Neuronal stem cell (in vitro differentiated cells): ENCODE measurements at places on chromosomes 12 and 14.

DNA sequence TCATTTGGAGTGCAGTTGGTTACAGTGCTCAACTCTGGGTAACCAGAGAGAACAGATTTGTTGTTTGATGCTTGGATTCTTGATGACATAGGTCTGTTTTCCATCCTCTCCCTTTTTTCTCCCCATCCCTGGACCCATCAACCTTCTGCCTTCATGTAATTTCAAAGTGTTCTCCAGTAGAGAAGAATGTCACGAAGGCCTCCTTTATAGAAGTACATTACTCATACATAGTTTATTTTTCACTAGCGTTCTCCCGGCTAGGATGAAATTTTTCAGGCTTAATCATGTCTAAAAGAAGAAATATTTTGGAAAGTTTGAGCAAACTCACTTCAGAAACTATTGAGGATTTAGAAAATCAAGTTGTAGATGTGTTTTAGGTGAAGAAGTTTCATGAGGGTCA lies 20.9 kb upstream of the APPL2 start:
- H3K36me3 ChIP-seq = no peaks in the 10 kb centered on the region
- H3K27ac ChIP-seq = no peak overlapping the region
- DNase-seq = no peak

DNA sequence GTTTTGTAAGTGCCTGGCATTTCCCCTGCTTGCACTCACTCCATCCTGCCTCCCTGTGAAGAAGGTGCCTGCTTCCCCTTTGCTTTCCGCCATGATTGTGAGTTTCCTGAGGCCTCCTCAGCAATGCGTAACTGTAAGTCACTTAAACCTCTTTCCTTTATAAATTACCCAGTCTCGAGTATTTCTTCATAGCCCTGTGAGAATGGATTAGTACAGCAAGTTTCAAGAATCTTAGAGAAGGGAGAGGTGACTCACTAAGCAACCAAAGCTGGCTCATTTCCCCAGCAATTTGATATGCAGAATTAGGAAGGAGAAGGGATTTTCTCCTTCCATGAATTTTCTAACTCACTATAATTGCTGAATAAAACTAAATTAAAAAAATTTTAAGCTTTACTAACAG lies 251.0 kb upstream of the FOXG1 start:
- H3K4me3 ChIP-seq = no peak overlapping the region
- no peaks in the 10 kb centered on the region for H3K27me3 ChIP-seq
- no peaks in the 10 kb centered on the region for H3K4me1 ChIP-seq
- no peak overlapping the region for H3K27ac ChIP-seq

GRCh38 chr14:95340201-95340697 lies 20.5 kb upstream of the CLMN start:
- no peaks in the 10 kb centered on the region for H3K4me1 ChIP-seq
- no peaks in the 10 kb centered on the region for H3K36me3 ChIP-seq
- DNase-seq = no peak
- no peak overlapping the region for H3K4me3 ChIP-seq

- H3K36me3 ChIP-seq = peaks cover 62% of the 10 kb centered on the region
- no peak overlapping the region for H3K27ac ChIP-seq
- no peak for DNase-seq
- H3K4me3 ChIP-seq = peak overlapping the region; percentile 95
Measured at GRCh38 chr12:53453953-53454640, 2.2 kb downstream of the PCBP2 start.

DNA sequence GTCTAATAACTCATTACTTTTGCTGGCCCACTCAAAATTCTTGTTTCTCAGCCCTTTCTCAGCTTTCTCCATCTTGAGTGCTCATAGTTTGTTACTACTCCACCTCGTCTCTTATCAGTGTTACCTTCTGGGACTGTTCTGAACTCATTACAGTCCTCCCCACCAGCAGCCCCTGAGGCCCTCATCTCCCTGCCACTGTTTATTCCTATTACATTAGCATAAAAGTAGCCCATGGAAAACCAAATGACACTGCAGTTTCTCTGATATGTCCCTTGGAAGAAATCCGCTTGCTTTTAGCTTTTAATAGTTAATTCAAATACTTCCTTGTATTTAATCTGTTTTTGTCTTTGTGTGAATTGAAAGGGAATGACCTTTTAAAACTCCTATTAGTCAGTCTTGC lies 7.6 kb downstream of the AKAP6 start:
- H3K27ac ChIP-seq = no peak overlapping the region
- peaks cover 6% of the 10 kb centered on the region for H3K4me1 ChIP-seq
- H3K4me3 ChIP-seq = no peak overlapping the region
- H3K36me3 ChIP-seq = no peaks in the 10 kb centered on the region

DNA sequence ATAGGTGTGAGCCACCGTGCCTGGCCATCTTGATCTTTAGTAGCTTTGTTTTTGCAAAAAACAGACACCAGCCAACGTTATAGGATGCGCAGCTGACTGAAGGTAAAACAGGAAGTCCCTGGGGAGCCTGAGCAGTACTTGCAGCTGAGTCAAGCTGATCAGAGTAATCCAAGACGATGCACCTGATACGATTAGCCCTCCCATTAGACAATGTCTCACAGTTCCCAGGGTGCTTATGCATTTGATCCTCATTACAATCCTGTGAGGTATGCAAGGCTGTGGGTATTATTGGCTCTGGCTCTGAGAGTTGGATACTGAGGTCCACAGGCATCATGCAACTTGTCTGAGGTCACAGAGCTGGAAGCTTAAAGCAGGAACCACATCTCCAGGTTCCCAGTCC lies 8.1 kb downstream of the KRT18 start:
- H3K36me3 ChIP-seq = no peaks in the 10 kb centered on the region
- no peak overlapping the region for H3K4me3 ChIP-seq
- H3K27me3 ChIP-seq = no peaks in the 10 kb centered on the region

- peaks cover 3% of the 10 kb centered on the region for H3K4me1 ChIP-seq
- H3K27ac ChIP-seq = no peak overlapping the region
- no peaks in the 10 kb centered on the region for H3K36me3 ChIP-seq
- H3K27me3 ChIP-seq = no peaks in the 10 kb centered on the region
- DNase-seq = no peak
- H3K4me3 ChIP-seq = no peak overlapping the region
Measured at GRCh38 chr12:52650520-52651081, 1.4 kb downstream of the KRT2 start.

GRCh38 chr12:1857821-1858220 lies 37.5 kb downstream of the LRTM2 start:
- H3K27ac ChIP-seq = no peak overlapping the region
- H3K4me3 ChIP-seq = no peak overlapping the region
- H3K27me3 ChIP-seq = peaks cover 29% of the 10 kb centered on the region
- no peaks in the 10 kb centered on the region for H3K4me1 ChIP-seq
- H3K36me3 ChIP-seq = no peaks in the 10 kb centered on the region

DNA sequence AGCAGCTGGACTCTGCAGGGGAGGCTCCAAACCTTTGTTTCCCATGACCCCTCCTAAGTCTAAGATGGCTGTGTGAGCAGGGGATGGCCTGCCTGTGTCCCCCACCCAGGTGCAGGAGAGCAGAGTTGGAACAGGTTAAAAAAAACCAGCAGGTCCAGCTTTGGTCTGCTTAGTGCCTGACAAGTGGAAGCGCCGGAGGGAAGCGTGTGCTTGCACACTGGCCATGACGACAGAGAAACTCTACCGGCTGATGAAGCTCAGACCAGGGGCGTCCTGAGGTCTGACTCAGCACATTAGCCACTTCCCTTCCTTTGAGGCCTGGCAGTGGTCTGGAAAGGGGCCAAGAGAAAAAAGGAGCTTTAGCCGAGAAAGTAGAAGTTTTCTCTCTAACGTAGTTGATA lies 280.1 kb downstream of the VRK1 start:
- no peak overlapping the region for H3K27ac ChIP-seq
- peaks cover 9% of the 10 kb centered on the region for H3K4me1 ChIP-seq
- no peaks in the 10 kb centered on the region for H3K36me3 ChIP-seq
- no peak for DNase-seq
- H3K27me3 ChIP-seq = no peaks in the 10 kb centered on the region

DNA sequence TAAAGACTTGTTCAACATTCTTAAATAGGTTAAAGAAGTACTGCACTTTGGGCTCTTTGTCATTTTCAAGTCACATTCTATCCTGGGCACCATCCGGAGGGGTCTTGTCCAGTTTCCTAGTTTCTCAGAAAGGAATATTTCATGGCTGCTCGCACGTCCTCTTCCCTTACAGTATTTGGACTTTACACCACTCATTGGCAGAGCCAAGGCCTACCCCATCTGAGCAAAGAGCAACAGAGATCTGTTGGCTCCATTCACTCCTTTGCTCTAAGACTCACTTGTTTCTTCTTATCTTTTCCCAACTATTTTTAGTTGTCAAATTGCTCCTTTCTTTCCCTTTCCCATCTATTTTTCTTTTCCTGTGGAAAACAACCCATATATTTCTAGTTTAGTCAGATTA lies 118.2 kb downstream of the CRADD start:
- H3K4me3 ChIP-seq = no peak overlapping the region
- H3K4me1 ChIP-seq = peaks cover 2% of the 10 kb centered on the region
- no peaks in the 10 kb centered on the region for H3K27me3 ChIP-seq
- H3K36me3 ChIP-seq = no peaks in the 10 kb centered on the region

DNA sequence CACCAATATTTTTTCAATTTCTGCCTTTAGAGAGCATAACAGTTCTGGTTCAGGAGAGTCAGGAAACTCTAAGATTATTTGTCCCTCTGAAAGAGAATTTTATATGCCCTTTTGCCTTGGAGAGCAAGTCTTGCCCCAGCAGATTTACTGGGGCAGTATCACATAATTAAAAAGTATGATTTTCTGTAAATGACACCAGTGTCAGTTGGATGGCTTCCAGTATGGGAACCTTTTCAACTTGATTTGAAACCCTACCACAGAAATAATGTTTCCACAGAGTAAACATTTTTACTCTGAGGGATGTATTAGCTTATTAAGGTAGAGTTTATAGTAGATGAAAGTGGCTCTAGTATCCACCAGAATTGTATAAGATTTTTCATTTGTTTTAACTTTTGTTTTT lies 15.4 kb downstream of the NOPCHAP1 start:
- H3K4me1 ChIP-seq = no peaks in the 10 kb centered on the region
- peaks cover 99% of the 10 kb centered on the region for H3K36me3 ChIP-seq
- H3K27me3 ChIP-seq = no peaks in the 10 kb centered on the region
- H3K4me3 ChIP-seq = no peak overlapping the region
- no peak for DNase-seq

GRCh38 chr14:53570411-53571387 lies 385.9 kb downstream of the BMP4 start:
- no peak overlapping the region for H3K27ac ChIP-seq
- no peak overlapping the region for H3K4me3 ChIP-seq
- H3K36me3 ChIP-seq = no peaks in the 10 kb centered on the region
- H3K4me1 ChIP-seq = no peaks in the 10 kb centered on the region
- no peaks in the 10 kb centered on the region for H3K27me3 ChIP-seq
- no peak for DNase-seq

GRCh38 chr12:94460616-94460959 lies 921 bp upstream of the CEP83 start:
- peak overlapping the region; percentile 95 for H3K4me3 ChIP-seq
- no peaks in the 10 kb centered on the region for H3K4me1 ChIP-seq
- no peak for DNase-seq
- H3K36me3 ChIP-seq = peaks cover 3% of the 10 kb centered on the region

GRCh38 chr12:113818833-113819232 lies 147.3 kb downstream of the RBM19 start:
- no peak overlapping the region for H3K27ac ChIP-seq
- no peak overlapping the region for H3K4me3 ChIP-seq
- no peaks in the 10 kb centered on the region for H3K27me3 ChIP-seq
- peak; percentile 41 for DNase-seq
- no peaks in the 10 kb centered on the region for H3K36me3 ChIP-seq
- peaks cover 24% of the 10 kb centered on the region for H3K4me1 ChIP-seq

DNA sequence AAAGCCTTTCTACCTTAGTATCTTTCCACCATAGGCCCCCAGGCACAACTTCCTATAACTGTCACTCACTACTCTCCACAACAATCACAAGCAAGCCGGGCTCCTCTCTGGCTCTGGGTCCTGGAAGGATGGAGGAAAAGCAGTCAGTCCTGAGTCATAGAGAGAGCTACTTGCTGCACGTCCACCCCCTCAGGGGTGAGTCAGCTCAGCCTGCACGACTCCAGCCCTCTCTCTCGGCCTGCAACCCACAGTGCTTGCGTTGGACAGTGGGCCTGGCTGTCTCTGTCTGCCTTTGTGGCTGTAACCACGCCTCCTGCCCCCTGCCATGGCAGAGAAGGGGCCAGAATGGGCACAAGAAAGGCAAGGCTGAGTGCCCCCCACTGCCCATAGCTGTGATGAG lies 154.1 kb upstream of the FKBP4 start:
- H3K4me3 ChIP-seq = no peak overlapping the region
- no peak overlapping the region for H3K27ac ChIP-seq
- no peak for DNase-seq

DNA sequence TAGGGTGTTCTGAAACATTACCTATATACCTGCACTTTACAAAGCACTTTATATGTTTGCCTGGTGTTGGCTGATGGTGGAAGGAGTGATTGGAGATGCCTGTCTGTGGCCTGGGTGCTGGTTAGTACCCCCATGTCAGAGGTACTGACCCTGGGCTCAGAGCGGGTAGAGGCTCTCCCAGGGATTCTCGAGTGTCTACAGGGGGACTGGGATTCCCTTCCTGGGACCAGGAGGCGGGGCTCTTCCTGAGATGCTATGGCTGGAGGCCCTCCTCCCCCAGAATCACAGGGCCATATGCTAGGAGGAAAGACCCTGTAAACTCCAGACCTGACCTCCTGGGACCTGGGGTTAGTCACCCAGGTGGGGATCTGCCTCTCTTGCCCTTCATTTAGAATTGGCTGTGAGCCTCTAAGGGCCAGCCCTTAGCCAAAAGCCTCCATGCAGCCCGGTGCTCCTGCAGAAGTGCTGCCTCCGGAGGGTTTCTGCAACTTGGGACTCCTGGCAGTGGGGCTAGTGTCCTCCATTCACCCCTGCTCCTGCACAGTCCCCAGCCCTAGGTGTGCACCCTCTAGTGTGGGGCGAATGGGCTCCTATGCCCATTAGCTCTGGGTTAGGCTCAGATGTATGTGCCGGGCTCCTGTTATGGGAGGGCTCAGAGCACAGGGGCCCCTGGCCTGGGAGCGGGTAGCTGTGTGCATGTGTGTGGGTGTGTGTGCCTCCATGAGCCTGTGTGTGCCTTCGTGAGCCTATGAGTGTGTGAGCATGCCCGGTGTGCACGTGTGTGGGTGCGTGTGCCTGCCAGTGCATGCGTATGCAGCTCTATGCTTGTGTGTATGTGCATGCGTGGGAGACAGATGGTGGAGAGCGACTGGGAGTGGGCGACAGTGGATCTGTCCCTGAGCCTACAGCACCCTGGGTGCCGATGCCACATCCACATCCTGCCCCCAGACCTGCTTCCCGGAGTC lies 36.6 kb downstream of the RTL1 start:
- no peaks in the 10 kb centered on the region for H3K4me1 ChIP-seq
- H3K36me3 ChIP-seq = no peaks in the 10 kb centered on the region
- H3K27me3 ChIP-seq = no peaks in the 10 kb centered on the region

- peaks cover 5% of the 10 kb centered on the region for H3K4me1 ChIP-seq
- H3K4me3 ChIP-seq = no peak overlapping the region
- H3K27me3 ChIP-seq = no peaks in the 10 kb centered on the region
- H3K36me3 ChIP-seq = peaks cover 23% of the 10 kb centered on the region
- peak overlapping the region; percentile 39 for H3K27ac ChIP-seq
Measured at GRCh38 chr12:55908726-55909512, 18.8 kb downstream of the PYM1 start.

GRCh38 chr12:49696723-49697122 lies 10.5 kb downstream of the FMNL3 start:
- no peaks in the 10 kb centered on the region for H3K27me3 ChIP-seq
- H3K36me3 ChIP-seq = no peaks in the 10 kb centered on the region
- DNase-seq = no peak
- no peak overlapping the region for H3K4me3 ChIP-seq
- H3K27ac ChIP-seq = no peak overlapping the region
